NCI-H1417 (cell line): ENCODE measurements at places on chromosomes 12 and 14.

GRCh38 chr14:68132563-68133121, 313.1 kb downstream of the RAD51B start:
- DNase-seq = no peak

- DNase-seq = no peak
Measured at GRCh38 chr12:24551163-24551786, 397.6 kb downstream of the BCAT1 start.

DNA sequence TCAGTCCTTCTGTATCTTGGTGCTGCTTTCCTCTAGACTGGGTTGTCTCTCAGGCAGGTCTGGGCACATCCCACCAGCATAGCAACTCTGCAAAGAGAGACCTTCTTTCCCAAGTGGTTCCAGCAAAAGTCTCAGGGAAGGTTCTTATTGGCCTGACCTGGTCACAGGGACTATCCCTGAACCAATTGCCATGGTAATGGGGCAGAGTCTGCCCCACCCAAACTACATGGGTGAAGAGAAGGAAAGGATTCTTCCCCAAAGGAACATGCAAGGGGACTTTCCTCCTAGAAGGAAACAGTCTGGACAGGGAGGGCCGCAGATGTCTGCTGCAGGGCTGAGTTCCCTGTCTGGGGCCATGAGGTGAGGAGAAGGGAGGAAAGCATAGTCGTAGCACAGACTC, 122.2 kb upstream of the NCOR2 start:
- no peak for DNase-seq

- DNase-seq = no peak
Measured at GRCh38 chr12:13071305-13072280, 27.4 kb downstream of the FAM234B start.

DNA sequence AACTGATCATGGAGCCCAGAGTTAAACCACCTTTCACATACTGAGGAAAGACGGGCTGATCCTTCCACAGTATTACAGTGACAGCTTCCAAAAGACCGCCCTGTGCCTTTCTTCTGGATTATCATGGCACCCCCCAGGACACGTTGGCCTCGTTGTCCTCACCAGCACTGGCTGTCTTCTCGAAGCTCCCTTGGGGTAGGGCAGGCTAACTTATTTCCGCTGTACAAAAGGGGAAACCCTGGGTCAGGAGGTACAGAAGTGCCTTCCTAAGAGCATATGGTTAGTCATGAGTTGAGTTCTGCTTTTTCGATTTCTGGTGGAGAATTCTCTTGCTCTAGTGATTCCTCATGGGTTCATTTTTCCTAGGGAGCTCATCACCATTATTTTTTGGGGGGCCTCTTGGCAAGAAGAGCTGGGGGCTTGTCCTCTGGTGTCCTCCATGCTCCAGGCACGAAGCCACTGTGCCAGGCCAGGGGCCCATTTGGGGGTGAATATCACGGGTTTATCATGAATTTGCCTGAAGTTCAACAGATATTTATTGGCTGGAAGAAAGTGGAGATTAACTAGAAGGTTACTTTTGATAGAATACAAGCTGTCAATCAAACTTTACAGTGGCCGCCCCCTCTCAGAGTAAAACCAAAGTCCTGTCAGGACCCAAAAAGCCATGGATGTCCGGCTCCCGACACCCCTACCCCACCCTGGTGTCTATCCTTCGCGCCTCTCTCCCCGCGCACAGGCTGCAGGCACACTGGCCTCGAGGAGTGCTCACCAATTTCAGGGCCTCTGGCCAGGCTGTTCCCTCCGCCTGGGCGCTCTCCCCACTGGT, 8.8 kb upstream of the TRAF3 start:
- DNase-seq = no peak

DNA sequence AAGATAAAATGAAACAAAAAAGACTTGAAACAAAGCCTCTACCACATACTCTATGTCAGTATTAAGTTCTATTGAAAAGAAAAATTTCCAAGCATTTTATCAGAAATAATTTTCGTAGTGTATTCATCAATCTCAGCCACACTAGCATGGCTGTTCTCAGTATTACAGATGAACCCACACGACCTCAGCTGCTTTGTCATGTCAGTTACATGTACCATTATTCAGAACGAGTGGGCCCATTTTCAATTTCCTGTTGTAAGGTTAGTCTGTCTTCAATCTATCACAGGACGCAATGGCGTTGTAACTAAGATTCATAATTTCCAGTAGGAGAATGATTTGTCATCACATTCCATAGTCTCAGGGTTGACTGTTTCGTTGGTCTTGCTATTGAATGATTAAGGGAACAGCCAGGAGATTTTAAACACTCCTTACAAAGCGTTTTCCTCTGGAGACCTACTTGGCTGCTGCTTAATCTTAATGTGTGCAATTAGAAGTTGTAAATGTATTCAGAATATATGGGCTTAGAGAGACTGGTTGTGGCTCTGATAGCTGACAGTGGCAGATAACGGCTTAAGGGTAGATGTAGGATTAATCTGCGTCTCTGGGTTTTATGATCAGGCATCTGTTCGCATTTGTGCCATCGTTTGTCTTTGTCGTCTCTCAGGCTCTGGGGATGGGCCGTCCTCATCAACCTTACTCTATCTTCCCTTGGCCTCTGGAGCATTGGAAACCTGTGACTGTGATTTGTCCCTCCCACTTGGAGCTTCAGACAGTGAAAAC, 65.4 kb downstream of the GLT1D1 start:
- DNase-seq = no peak

- peak; percentile 12 for DNase-seq
Measured at GRCh38 chr12:65306366-65307168, 28.1 kb downstream of the MSRB3 start.

- peak; percentile 47 for DNase-seq
Measured at GRCh38 chr12:87661786-87662377, 367.3 kb downstream of the C12orf50 start.

- no peak for DNase-seq
Measured at GRCh38 chr14:100898935-100899883, 4.3 kb downstream of the RTL1 start.

- no peak for DNase-seq
Measured at GRCh38 chr12:14261096-14261495, 104.4 kb upstream of the ATF7IP start.

GRCh38 chr14:68577802-68578541, 214.9 kb downstream of the ZFP36L1 start:
- no peak for DNase-seq
